ENCODE measurements at places on chromosomes 4 and X.

DNA sequence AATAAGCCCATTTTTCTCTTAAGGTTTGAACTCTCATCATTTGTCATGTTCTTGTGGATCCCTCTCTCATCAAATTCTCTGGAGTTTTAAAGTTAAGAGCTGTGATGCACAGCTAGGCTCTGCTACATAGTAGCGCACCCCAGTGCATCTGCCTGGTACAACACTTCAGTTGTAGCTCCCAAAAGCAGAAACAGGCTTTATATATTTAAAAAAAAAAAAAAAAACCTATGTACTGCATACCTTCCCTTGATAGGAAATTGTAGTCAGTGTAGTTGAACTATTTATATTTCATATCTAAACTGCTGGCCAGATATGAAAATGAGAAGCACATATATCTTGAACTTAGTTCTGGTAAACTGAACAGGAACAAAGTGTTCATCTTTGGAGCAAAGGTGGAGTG lies 131.4 kb downstream of the KLHL13 start:
- DNase-seq: no peak

DNA sequence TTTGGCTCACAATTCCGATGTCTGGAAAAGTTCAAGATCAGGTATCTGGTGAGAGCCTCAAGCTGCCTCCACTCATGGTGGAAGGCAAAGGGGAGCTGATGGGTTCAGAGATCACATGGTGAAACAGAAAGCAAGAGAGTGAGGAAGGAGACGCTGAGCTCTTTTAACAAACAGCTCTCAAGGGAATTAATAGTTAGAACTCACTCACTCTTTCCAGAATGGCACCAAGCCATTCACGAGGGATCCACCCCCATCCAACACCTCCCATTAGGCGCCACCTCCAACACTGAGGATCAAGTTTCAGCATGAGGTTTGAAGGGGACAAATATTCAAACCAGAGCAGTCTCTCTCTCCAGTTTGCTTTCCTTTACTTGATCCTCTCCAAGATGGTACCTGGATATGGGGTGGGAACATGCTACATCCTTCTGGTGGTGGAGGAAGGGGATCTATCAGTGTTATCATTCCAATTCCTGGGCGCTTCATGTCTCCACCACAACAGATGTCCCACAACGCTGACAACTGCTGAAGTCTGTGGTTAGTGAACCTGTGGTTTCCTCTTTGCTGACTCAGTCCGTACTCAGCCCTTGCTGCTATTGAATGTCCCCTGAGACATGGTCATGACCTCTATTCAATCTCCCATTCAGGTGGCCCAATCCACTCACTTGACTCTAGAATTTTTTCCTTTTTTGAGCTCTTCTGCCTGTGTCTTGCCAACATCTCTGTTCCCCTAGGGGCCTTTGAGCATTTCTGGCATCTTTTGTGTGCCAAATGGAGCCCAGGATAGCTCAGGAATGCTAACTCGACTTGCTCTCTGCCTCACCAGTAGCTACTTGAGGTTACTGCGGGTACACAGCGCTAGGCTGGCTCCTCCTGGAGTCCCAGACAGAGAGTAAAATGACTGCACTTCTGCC lies 395.2 kb downstream of the MID1IP1 start:
- DNase-seq: peak; percentile 38

DNA sequence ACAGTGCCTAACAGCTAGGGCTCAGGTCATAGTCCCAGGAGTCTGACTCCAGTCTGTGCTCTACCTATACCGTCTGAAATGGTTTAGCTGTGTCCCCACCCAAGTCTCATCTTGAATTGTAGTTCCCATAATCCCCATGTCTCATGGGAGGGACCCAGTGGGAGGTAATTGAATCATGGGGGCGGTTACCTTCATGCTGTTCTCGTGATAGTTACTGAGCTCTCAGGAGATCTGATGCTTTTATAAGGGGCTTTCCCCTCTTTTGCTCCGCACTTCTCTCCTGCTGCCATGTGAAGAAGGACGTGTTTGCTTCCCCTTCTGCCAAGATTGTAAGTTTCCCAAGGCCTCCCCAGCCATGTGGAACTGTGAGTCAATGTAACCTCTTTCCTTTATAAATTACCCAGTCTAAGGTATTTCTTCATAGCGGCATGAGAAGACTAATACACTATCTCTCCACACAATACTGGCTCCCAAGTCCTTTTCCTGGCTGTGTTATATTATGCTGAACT lies 110.8 kb downstream of the AFAP1 start:
- DNase-seq: no peak

- no peak for DNase-seq
Observed at GRCh38 chr4:3670521-3671519, 95.4 kb upstream of the ADRA2C start.

- DNase-seq: no peak
Observed at GRCh38 chr4:153347117-153347516, 2.6 kb downstream of the MND1 start.

DNA sequence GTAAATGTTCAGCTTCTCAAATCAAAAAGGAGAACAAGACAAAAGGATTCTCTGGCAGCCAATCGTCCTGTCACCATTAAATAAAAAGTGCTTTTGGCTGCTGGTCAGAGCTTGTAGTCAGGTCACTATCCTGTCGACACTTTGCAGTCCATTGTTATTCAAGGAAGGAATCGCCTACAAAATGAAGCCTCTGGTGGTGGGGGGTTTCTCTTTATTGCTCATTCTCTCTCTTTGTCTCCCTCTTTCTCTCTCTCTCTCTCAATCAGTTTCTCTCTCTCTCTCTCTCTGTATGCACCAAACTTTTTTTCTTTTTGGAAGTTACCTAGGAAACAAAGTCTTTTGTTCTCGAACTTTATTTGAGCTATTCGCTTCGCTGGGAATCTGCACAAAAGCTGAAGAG lies 17.6 kb upstream of the SCML1 start:
- DNase-seq: no peak

DNA sequence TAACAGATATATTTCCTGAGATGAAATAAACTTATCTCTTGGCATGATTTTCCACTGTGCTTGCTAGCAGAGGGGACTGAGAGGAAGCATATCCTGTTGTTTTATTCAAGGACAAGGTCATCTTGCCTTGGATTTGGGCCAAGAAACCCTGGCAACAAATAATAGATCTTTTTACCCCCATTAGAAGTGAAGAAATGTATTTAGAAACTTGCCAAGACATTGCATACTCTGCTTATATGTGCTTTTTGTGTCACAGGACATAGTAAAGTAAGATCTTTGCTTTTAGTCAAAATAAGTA lies 170.2 kb downstream of the RAPGEF2 start:
- DNase-seq: no peak

DNA sequence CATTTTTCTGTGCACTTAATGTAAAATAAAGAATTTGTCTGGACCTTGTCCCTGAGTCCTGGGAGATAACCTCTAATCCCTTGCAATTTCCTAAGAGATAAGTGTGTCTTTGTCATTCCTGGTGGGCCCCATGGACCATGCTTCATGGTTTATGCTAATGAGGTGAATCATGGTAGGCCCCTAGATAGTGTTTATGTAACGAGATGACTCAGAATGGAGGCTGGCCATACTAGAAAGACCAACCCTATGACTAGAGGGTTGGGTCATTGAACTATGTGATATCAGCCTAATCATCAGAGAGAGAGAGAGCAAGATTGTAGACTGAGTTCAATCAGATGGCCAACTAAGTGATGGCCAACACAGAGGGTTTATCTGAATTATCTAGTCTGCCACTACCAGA lies 64.2 kb upstream of the NHSL2 start:
- no peak for DNase-seq

GRCh38 chrX:103250977-103251376 lies 4.0 kb downstream of the TCEAL8 start:
- DNase-seq: no peak

DNA sequence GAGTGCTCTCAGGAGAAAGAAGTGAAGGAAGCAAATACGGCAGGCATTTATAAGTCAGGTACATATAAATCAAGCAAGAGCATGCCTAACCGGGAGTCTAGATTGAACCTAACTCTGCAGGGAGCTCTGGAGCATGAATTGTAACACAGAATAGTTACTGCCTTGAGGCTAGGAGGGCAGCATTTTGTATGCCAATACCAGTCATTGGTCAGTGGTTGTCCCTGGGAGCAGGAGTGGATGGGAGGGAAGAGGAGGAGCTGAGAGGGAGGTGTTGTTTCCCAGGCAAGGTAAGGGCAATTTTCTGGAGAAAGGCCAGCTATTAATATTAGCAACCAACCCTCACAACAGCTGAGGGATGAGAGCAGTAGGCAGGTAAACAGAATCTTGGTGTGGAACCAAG lies 224.7 kb upstream of the DCAF8L1 start:
- no peak for DNase-seq

- DNase-seq: no peak
Observed at GRCh38 chr4:38857354-38858096, 908 bp upstream of the TLR6 start.

DNA sequence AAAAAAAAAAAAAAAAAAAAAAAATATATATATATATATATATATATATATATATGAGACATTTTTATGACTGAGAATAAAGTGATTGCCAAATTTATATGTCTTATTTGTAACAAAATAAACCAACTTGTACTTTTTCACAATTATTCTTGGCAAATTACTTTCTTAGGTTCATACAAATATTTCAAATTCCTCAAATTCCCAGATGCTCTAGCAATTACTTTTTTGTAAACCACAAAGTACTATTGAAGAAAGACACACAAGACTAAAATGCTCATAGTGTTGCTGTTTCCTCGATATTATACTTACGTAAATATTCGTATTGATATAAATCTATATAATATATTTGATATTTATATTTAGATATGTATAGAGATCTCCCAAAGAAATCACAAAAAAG lies 390.0 kb downstream of the FAT4 start:
- DNase-seq: no peak

DNA sequence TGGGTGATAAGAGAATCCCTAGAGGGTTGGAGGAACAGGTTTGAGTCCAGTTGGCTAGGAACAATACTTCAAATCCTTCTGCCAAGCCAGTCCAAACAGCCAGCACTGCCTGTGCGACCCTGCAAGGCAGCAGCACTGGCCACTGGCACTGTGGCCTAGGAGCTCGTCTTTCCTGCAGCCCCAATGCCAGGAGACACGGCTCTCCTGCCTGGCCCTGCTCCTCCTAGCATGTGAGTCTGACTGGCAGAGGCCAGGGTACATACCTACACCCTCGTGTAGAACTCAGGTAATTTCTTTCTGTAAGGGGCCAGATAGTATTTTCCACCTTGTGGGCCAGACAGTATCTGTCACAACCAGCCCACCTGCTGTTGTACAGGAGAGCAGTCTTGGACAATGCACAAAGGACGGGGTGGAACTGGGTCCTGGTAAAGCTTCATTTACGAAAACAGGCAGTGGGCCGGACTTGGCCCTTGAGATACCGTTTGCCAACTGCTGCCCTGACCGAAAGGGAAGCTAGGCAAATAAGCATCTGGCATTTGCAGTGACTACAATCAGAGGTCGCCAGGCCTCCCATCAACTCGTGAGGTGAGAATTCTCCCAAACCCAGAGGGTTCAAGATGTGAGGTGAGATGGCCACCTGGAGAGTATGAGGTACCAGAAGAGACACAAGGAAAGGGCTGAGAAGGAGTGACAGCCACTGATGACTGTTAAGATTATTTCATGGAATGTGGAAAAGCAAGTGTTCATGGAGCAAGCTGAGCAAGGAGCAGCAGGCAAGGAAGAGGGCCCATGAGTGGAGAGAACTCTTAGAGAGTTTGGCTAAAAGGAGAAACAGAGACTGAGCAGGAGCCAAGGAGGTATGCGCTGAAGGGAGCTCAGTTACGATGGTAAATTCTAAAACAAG lies 29.8 kb upstream of the IRAK1 start:
- DNase-seq: no peak

DNA sequence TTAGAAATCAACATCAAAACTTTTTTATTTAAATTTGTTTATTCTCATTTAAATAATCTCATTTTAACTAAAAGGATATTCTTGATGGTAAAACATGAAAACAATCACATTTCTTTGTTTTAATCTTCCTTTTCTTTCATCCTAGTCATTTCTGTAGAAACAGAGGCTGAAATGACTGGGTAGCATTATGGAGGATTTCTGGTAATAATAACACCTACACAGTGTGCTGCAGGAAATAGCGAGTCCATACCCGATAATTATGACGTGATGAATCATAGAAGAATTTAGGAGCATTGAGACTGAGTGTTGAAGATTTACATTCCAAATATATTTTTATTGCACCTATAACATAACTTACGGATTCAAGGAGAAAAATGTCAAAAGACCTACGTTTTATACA lies 31.4 kb upstream of the BBS12 start:
- no peak for DNase-seq

DNA sequence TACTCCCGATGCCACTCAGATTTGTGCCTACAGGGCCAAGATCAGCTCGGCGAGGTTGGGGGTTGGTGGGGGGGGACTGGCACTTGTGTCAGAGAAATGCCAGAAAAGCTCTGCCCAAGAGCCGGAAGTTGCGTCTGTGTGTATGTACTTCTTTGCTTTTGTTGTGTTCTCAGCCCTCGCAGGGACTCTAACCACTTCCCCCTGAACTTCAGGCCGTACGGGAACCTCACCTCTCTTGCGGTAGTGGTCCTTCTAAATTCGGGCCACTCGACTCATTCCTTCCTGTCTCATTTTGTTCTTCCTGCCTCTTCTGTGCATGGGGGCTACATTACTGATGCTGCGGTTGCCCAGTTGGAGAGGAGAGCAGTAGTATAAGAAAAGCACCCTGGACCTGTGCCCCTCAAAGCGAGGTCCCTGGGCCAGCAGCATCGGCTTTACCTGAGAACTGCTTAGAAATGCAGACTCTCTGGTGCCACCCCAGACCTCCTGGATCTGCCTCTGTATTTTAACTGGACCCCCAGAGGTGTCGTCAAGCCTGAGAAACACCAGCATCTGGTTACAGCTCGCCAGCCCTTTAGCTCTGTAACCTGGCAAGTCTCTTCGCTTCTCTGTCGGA lies 146.3 kb upstream of the RPS6KA3 start:
- DNase-seq: no peak

GRCh38 chr4:119508281-119508680 lies 120.3 kb downstream of the PDE5A start:
- no peak for DNase-seq

DNA sequence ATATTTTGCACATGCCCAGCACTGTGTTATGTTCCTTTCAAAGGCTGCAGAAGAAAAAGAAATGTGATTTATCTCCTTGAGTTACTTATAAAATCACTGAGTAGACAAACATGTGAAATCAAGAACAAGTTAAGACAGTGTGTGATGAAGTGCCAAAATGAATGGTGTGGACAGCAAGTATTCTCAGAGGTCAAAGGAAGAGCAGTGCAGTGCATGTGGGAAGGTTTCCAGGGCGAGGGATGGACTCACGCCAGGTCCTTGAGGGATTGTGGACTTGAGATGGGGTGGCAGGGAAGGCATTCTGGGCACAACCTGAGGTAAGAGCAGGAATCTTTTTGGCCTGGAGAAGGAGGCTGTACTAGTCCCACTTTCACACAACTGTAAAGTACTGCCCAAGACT lies 115.5 kb downstream of the FNIP2 start:
- no peak for DNase-seq

DNA sequence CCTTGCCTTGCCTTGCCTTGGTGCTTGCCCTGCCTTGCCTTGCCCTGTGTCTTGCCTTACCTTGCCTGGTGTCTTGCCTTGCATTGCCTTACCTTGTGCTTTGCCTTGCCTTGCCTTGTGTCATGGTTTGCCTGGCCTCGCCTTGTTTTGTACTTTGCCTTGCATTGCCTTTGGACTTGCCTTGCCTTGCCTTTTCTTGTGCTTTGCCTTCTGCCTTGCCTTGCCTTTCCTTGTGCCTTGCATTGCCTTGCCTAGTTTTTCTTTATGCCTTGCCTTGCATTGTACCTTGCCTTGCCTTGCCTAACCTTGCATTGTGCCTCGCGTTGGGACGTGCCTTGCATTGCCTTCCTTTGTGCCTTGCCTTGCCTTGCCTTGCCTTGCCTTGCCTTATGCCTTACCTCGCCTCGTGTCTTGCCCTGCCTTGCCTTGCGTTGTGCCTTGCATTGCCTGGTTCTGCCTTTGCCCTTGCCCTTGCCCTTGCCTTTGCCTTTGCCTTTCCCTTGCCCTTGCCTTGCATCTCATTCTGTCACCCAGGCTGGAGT lies 82.8 kb downstream of the TAB3 start:
- no peak for DNase-seq

Measured in DMS79 (cell line).